ENCODE measurements at places on chromosomes 7 and 10.

GRCh38 chr10:101120884-101121653 is 10.0 kb upstream of the TLX1 start:
- DNase-seq, result no peak

- DNase-seq, result no peak
These were observed 14.9 kb upstream of the GATAD1 start for GRCh38 chr7:92432299-92432946.

GRCh38 chr7:117995850-117996650 is 122.8 kb upstream of the CTTNBP2 start:
- DNase-seq, result no peak

GRCh38 chr10:48231699-48232315 is 42.7 kb downstream of the FRMPD2 start:
- no peak for DNase-seq

GRCh38 chr7:112930787-112931186 is 140.6 kb upstream of the TMEM168 start:
- no peak for DNase-seq

DNA sequence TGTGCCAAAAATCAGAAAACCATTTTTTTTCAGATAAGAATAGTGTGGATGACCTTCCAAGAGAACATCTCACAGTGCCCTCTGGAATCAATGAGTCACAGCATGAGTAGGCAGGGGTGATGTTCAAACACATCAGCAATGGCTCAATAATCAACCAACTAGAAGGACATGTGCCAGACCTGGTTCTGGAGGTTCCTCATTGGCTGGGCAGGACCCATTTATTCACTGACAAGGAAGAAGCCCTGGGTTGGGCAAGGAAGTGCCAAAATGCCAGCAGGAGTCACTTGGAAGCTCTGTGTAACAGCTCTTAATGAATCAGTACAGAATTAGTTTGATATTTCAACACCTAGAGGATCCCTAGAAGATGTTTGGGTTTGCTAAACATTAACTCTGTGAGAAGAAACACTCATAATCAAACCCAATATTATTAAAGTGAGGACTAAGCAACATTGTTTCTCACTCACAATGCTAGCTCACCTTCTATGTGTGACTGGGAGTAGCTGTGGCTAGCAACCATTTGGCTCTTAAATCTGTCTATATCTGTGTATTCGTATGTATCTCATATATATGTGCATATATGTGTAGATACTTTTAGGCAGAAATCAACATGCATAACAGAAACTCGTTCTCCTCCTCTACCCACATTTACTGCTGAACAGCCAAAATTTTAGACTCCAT is 72.3 kb upstream of the APBB1IP start:
- no peak for DNase-seq

- no peak for DNase-seq
These were observed 140.3 kb upstream of the TARP start for GRCh38 chr7:38413784-38414183.

DNA sequence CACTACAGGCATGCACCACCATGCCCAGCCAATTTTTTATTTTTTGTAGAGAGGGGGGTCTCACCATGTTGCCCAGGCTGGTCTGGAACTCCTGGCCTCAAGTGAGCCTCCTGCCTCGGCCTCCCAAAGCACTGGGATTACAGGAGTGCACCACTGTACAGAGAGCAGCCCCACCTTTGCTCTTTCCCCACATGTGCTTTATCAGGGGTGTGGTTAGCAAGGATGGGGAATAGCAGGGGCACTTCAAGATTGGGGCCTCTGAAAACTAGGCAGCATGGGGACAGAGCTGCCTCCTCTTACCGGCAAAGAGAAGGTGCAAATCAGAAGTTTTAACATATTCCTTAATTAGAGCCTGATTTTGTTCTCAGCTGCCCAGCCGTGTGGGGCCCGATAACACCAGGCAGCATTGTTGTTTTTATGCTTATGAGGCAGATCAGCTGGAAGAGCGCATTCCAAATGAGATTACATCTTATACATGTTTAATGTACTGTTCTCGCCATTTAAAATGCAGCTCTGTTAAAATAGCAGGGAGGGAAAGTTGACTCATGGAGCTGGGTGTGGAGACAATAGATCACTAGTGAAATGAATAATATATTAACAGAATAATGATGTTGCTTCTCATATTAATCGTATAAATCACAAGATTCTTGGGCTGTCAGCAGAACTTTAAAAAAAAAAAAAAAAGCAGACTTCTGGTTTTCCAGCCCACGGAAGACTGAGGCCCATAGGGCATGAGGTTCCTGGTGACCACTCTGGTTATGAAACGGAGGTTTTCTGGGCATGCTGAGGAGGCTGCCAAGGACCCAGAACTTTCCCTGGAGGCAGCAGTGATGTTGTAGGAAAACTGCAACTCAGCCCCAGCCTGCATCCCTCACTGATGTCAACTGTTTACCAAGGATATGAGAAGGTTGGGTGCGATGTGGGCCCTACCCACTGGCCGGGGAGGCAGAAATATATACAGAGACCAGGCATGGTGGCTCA is 62.5 kb downstream of the TMEM130 start:
- DNase-seq, result no peak

- no peak for DNase-seq
These were observed 162.1 kb downstream of the DIP2C start for GRCh38 chr10:527416-527815.

GRCh38 chr10:50552308-50552707 is 71.4 kb downstream of the SGMS1 start:
- DNase-seq, result no peak

DNA sequence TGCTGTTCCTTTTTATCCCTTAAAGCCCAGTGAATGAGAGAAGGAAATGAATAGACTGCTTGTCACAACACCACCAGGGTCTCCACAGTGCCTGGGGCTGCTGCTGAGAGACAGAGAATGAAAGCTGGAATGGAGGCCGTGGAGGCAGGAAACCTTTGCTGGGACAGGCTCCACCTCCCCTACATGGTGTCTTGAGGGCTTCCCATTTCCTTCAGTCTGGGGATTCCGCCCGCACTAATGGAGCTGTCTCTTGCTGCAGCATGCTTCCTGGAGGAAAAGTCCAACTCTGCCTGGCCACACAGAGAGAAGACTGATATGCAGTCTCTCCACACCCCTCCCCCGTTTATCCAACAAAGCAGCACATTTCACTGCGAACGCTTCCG is 54.5 kb downstream of the LRRC4 start:
- no peak for DNase-seq

GRCh38 chr10:131081376-131081775 is 230.1 kb downstream of the TCERG1L start:
- no peak for DNase-seq

GRCh38 chr10:13302821-13303555 is 3.1 kb upstream of the PHYH start:
- DNase-seq, result no peak

- peak; percentile 51 for DNase-seq
These were observed 39.4 kb upstream of the GDF10 start for GRCh38 chr10:47260505-47261111.

- no peak for DNase-seq
These were observed 22.2 kb upstream of the MALSU1 start for GRCh38 chr7:23276947-23277346.

DNA sequence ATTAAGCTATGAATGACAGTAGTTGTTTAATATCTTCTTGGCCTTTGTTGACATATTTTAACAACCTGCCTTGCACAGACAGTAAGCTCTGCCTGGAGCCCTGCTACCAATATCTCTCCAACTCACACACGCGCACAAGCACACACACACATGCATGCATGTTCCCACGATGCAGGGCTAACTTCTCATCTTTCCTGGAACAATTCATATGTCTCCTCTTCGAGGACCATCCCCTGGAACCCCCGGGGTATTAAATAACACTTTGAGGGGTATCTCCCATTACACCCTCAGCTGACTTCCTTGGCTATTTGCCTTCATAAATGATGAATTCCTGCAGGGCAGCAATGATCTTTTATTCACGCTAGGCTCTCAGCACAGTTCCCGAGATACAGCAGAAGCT is 258.0 kb downstream of the TRIL start:
- DNase-seq, result no peak

- peak; percentile 50 for DNase-seq
These were observed 538 bp downstream of the AHCYL2 start for GRCh38 chr7:129225206-129225930.

DNA sequence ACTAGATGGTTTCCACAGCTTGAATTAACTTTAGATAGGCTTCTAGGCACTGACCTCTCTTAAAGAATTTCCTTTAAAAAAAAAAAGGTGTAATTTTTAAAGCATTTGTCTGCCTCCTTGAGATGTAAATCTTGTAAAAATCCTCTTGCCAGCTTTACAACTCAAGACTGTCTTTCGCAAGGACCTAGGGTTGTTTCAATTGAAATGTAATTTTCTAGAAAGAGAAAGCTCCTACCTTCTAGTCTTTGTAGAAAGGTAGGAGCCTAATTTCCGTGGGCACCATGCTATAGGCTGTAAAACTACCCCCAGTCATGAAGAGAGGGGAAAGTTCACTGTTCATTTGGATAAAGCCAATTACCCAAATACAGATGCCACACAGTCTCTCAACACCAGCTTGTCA is 228.8 kb upstream of the TMEM229A start:
- no peak for DNase-seq

DNA sequence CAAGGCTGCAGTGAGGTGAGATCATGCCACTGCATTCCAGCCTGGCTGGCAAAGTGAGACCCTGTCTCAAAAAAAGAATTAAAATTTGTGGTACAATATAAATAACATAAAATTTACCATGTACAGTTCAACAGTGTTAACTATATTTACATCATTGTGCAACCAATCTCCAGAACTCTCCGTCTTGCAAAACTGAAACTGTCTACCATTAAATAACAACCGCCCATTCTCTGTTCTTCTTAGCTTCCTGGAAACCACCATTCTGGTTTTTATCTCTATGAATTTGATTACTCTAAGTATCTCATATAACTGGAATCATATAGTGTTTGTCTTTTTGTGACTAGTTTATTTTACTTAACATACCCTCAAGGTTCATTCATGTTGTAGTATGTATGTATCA is 167.6 kb downstream of the AUTS2 start:
- DNase-seq, result no peak

DNA sequence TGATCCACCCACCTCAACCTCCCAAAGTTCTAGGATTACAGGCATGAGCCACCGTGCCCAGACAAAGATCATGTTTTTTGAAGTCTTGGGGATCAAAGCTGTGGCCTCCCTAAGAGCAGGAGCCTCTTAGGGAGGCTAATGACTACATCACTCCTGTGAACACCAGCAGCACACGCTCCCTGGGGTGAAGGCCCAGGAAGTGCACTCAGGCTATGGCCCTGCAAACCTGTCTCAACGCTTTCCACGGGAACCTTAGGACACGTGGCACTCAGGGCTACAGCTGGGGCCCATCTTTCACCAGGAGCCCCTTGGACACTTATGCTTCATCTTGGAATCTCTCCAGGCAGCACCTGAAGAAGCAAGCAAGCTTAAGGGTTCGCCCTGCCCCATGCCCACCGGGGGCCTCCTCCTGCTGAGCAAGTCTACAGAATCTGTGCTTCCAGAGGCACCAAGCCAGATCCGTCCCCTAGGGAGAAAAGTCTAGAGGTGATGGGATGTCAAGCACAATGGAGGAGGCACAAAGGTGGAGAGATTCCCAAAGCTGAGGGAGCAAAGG is 18.4 kb downstream of the VSTM4 start:
- no peak for DNase-seq

DNA sequence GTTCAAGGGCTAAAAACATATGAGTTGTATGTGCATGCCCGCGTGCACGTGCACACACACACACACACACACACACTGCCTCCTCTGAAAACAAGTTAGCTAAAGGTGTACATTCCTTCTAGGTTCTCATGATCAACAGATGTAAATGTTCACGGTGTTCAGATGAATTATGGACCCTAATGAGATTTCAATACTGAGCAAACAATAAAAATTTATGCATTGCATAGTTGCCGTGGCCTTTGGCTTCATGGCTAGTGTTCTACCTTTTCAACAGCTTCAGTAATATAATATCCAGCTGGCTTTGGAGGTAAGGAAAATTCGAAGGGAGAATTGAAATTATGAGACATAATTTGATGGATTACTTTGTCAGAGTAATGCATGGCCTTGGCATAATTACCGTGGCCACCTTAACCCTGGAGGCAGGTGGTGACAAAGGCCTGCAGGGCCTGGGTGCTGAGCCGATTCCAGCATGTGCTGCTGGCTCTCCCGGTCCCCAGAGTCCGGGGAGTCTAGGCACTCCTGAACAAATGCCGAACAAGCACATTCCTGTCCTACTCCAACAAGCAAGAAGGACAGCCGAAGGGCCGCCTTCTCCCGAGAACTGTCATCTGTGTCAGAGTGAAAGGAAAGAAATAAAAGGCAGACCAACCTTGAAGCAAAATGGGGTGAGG is 166.6 kb upstream of the TCF7L2 start:
- DNase-seq, result no peak

- DNase-seq, result peak; percentile 68
These were observed 16.5 kb downstream of the AP5Z1 start for GRCh38 chr7:4791738-4792536.

- no peak for DNase-seq
These were observed 93.0 kb upstream of the PCGF5 start for GRCh38 chr10:91127341-91128082.

- DNase-seq, result no peak
These were observed 178.8 kb downstream of the LRMDA start for GRCh38 chr10:75610183-75610582.

- DNase-seq, result peak; percentile 69
These were observed 109.0 kb downstream of the FZD1 start for GRCh38 chr7:91373111-91373800.

DNA sequence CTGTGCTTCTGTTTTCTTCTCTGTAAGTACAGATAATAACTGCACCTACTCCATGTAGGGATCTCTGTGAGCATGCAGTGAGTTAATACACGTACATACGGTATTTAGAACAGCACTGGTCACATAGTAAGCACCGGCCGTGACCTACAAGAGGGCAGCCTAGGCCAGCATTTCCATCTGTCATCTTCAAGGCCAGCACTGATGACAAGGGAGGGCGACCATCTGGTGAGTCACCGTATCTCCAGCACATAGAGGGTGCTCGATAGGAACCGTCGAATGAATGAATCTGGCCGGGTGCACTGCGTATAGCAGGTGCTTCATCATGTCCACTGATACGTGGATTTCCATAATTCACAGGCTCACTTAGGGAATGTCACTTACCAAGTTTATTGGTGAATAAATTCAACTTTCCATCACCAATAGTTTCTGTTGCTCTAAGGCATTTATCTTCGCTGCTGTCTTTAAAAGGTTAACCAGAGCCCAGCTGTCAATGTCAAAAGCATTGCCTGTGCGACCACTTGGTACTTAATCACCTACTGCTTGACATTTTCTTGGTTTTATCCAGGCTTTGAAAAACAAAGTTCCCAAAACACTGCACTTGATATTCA is 8.3 kb downstream of the NOD1 start:
- DNase-seq, result peak; percentile 93

GRCh38 chr10:90675621-90676020 is 182.2 kb downstream of the HTR7 start:
- DNase-seq, result no peak

DNA sequence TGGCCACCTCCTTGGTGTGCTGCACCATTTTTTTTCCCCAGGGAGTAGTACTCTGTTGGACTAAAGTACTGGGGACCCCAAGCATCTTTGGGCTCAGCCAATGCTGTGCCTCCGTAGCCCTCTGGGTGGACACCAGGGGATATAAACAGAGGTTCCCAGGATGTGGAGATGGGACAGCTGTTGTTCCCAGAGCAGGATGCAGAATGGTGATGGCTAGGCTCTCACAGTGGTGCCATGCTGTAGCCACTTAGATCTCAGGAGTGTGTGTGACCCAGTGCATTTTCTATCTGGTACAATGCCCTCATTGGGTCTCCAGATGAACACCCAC is 50.9 kb upstream of the SCIN start:
- no peak for DNase-seq

GRCh38 chr7:84847038-84847437 is 339.8 kb downstream of the SEMA3D start:
- DNase-seq, result no peak
